Right cardiac atrium (tissue), 5 donors: ENCODE measurements at places on chromosomes 6 and 20. TPM values are rescaled to one million over a fixed set of nuclear protein-coding genes. Genes with fewer than 3 reads are reported as not detected.
A peak's percentile ranks its signal among the peaks of the same experiment; 100 is the strongest.

Gene NDUFAF4
- total RNA-seq, result 104 TPM

- peak; percentile 35 for DNase-seq
Measured at GRCh38 chr20:37804584-37805566, 98.1 kb upstream of the VSTM2L start.

GRCh38 chr20:22475662-22476061 is 108.7 kb downstream of the FOXA2 start:
- DNase-seq, result no peak

DNA sequence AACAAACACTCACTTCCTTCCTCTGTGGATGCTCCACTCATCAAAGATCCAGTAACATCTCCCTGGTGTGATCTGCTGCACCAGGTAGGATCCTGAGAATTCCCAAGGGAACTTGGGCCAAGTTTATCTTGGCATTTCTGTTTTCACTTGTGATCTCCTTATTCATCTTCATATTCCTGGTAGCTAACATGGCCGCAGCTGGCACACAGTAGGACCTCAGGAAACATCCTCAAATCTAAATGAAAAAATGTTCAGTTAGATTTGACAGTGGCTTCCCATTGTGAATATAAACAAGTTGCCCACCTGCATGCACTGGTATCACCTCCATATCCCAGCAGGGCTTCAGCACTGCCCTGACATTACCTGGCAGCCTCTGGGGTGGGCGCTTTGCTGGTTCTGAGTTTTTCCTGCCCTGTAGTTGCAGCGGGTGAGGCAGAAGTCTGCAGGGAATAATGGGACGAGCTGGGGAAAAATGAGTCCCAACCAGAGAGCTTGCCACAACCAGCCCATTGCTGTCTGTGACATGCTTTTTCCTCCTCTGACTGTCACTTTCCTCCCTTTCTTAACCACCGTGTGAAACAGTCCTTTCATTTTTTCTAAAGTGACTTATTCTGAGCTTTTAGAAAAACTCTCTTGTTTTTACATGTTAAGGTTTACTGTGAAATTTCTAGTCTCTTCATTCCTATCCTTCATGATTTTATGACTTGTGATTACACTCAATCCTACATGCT is 9.4 kb upstream of the DSTN start:
- DNase-seq, result no peak

GRCh38 chr6:89927264-89927663 is 33.0 kb downstream of the GJA10 start:
- DNase-seq, result no peak

Gene GSTA3
- not detected for total RNA-seq

Gene GTSF1L
- not detected for total RNA-seq

Gene SMLR1
- not detected for total RNA-seq

GRCh38 chr20:37921341-37921929 is 18.5 kb downstream of the VSTM2L start:
- no peak for DNase-seq

DNA sequence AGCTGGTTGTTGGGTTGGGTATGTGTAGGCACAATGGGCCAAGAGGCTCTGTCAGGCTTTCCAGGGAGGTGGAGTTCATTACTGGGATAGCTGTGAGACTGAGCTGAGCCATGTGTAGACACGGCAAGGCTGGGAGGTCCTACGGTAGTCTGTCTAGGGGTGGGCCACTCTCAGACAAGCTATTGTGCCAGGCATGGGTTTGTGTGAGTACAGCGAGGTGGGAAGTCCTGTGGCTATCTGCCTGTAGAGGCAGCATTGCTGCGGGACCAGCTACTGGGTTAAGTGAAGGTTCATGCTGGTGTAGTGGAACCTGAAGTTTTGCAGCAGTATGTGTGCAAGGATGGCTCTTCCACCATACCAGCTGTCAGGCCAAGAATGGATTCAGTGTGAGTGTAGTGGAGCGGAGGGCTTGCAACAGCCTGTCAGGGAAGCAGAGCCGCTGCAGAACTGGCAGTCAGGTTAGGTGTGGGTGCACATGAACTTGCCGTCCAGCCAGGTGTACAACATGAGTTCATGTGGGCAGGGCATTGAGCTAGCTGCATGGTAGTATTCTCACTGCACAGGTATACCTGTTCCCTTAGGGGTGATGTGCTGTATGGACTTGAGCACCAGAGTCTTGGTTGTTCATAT is 78.0 kb upstream of the CENPW start:
- no peak for DNase-seq

Gene DACT2
- 2.3 TPM for total RNA-seq

DNA sequence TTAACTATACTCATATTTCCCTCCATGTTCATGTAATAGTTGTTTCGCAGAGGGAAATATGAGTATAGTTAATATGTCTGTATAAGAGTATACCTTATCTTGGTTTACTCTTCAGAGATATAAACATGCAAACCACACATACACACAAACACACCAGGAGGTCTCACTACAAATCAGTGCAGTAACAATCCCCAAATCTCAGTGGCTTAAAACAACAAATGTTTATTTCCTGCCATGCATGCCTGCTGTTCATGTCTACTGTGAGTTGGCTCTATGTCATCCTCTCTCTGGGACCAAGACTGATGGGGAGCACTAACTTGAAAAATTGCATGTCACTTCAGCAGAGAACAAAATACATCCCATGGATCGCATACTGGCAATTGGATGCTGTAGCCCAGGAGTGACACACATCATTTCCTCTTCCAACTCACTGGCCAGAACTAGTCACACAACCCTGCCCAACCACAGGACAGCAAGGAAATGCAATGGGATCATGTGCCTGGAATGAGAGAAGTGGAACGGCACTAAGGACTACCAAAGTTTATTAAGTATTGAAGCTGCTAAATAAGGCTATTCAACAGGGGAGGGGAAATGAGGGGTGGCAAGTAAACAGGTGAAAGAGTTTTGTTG is 89.0 kb upstream of the DTNBP1 start:
- DNase-seq, result no peak

Gene ADGRF1
- total RNA-seq, result not detected

Gene HTR1E
- not detected for total RNA-seq

DNA sequence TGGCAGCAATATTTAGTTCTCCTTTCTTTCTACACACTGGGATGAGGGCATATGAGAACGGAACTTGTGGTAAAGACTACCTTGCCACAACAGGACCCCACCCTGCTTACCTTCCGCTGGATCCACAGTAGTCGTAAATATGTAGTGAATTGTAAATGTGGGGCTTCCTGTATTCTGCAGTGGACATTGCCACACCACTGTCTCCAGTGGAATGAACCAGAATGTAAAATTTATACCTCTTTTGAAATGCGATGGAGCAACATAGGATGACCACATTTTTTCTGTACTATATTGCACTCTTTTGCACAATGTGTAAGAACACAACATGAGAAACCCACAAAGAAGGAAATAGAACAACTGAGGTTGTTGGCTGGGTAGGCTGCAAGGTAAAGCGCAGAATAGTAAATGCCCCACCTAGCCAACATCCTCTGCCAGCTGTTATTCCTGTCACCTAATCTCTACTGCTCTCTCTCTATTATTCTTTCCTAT is 16.1 kb upstream of the RIPOR2 start:
- no peak for DNase-seq

DNA sequence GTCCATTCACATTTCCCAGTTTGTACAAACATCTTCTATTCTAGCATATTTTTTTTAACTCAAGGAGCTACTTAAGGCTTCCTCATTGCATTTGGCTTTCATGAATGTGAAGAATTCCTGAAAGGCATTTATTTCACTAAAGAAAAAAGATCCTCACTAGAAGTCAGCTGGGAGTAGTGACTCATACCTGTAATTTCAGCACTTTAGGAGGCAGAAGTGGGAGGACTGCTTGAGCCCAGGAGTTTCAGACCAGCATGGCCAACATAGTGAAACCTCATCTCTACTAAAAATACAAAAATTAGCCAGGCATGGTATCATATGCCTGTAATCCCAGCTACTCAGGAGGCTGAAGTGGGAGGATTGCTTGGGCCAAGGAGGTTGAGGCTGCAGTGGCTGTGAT is 30.9 kb upstream of the XRN2 start:
- no peak for DNase-seq

GRCh38 chr20:50314678-50315335 is 124.2 kb downstream of the CEBPB start:
- DNase-seq, result no peak

DNA sequence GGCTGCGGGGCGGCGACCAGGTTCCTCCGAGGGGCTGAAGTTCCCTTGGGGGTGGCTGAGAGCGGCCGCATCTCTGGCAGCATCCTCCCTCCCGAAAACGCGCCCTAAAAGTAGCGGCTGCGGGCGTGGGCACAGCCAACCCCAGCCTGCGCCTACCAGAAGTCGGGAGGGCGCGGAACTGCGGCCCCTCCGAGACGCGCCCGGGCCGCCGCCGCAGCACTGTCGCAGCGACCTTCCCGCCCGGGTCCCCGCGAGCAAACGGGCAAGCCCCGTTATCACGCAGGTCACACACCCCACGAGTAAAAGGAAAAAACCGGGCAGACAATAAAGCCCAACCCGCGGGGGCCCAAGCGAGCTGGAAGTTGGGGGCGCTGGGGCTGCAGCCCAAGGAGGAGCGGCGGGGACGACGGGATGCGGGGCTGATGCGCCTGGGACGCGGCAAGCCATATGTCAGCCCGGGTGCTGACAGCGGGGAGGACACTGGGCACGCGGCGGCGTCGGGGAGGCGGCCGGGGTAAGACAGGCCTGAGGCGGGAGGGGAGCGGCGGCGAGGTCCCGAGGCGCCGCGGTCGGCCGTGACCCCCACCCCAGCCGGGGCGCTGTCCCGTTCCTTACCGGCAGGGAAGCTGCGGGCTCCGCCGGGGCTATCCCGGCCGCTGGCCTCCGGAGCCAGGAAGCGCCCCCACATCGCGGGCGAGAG is 659 bp downstream of the CEP85L start:
- peak; percentile 78 for DNase-seq

DNA sequence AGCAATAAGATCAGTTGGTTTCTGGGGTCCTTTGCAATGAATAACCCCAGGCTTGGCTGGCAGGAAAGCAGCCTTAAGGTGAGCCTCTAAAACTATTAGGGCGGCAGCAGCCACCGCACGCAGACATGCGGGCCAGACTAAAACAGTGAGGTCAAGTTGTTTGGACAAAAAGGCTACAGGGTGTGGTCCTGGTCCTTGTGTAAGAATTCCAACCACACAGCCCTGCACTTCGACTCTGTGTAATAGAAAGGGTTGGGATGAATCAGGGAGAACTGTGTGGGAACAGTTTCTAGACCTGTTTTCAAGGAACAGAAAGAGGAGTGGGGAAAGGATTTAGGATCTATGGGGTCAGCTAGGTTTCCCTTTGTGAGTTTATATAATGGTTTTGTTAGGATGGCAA is 237.6 kb downstream of the SMOC2 start:
- DNase-seq, result no peak

Gene GSTA1
- total RNA-seq, result not detected

DNA sequence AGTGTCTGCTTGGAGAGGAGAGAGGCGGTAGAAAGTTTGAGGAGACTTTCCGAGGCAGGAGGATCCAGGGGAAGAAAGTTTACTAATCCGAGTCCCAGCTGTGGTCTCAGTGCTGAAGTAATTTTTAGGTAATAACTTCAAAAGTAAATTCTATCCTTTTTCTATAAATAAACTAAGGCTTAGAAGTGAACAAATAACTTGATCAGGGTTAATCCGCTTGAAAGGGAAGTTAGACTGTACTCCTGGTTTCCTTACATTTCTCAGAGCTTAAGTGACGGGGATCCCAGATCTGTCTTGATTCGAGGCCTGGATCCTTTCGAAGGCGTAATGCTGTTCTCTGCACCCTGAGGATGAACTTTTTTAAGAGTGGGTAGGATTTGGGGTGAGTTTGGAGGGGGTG is 2.6 kb downstream of the STK35 start:
- DNase-seq, result no peak

DNA sequence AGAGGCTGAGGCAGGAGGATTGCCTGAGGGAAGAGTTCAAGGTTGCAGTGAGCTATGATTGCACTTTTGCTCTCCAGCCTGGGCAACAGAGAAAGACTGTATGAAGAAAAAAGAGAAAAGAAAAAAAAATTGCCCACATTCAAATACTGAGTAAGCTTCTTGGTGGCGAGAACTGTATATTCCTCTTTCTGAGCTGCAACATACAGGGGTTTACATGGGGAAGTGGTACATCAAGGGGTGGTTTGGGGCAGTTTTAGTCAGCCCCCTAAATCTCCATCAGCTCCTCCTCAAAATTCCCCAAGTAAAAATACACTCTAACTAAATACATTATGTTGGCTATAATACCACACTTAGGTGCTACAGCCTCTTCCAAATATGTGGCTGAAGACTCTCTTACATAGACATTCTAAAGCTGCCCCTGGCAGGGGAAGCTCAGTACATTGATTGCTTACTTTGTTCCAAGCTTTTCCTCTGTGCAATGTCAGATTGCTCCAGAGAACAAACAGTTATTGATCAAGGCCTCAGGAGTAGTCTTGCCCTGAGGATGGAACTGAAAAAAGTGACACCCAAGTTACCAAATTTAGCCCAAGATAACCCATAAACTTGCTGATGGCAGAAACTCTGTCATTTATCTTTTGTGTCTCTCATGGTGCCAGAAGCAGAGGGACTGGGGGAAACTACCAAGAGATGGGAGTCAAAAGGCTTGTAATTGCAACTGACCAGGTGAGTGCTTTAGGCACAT is 107.4 kb upstream of the RIPOR2 start:
- DNase-seq, result no peak

DNA sequence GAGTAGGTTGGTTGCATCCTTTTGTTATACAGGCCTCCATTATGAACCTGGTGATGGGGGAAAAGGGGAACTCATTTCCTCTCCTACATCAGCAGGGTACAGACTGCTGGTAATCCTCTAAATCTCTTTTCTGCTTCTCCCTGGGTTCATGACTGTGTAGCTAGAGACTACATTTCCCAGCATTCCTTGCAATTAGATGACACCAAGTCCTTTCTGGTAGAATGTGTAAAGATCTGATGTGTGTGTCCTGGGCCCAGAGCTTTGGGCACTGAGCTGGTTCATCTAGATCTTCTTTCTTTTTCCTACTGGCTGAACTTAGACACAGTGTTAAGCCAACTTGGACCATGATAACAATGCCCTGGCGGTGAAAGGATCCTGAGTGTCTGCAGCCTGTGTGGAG is 104.7 kb upstream of the IFNGR1 start:
- DNase-seq, result no peak

DNA sequence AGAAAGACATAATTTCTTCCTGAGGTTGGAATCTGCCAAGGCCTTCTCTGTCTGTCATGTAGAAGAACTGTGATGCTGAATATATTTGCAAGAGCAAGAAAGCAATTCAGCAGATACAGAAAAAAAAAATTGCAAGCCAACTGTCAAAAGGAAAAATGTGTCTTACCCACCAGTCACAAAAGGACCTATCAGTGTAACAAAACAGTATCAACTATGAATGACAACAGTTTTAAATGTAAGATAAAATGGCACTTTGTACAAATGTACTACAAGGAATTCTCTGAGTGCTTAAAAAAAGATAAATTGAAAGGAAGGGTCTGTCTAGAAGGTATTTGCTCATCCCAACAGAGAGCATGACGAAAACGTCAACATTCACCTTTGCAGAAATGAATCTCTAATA is 185.3 kb upstream of the TFAP2D start:
- no peak for DNase-seq

GRCh38 chr6:6319952-6320811 is at the start of gene F13A1:
F13A1 (minus strand) TSS chr6:6320662; CDS start chr6:6318664, 1,998 bp downstream.
- peak; percentile 73 for DNase-seq

Gene LGSN
- total RNA-seq, result not detected

Gene DCDC2
- total RNA-seq, result not detected

- DNase-seq, result no peak
Measured at GRCh38 chr6:162230147-162230752, 497.3 kb downstream of the PRKN start.

GRCh38 chr20:49245921-49246740 is 26.9 kb downstream of the DDX27 start:
- peak; percentile 77 for DNase-seq

Gene GRM1
- total RNA-seq, result 0.89 TPM
